Right lobe of liver (tissue), 6 donors: ENCODE measurements at places on chromosomes 5 and 9.
A peak's percentile ranks its signal among the peaks of the same experiment; 100 is the strongest.

DNA sequence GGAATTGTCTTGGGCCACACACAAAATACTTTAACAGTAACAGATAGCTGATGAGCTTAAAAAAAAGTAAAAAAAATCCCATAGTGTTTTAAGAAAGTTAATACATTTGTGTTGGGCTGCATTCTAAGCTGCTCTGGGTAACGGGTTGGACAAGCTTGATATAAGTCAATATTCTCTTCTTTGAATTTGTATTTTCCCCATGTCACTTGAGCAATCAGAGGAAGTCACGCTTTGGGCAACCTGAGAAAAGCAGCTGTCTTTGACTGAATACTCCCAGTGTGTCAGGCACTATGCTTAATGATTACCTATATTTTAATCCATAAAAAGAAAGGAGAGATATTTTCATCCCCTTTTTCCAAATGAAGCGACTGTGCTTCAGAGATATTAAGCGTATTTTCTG is 84.9 kb downstream of the ATP10B start:
- DNase-seq = no peak

- no peak for DNase-seq
Measured at GRCh38 chr9:89629081-89629976, 24.5 kb downstream of the GADD45G start.

- DNase-seq = no peak
Measured at GRCh38 chr9:90044263-90044662, 439.5 kb downstream of the GADD45G start.

GRCh38 chr5:95881833-95882232 is 59.3 kb upstream of the GLRX start:
- no peak for DNase-seq

GRCh38 chr9:125949703-125950460 is 202.7 kb downstream of the PBX3 start:
- no peak for DNase-seq

GRCh38 chr5:110477911-110478310 is 248.6 kb downstream of the TMEM232 start:
- no peak for DNase-seq

DNA sequence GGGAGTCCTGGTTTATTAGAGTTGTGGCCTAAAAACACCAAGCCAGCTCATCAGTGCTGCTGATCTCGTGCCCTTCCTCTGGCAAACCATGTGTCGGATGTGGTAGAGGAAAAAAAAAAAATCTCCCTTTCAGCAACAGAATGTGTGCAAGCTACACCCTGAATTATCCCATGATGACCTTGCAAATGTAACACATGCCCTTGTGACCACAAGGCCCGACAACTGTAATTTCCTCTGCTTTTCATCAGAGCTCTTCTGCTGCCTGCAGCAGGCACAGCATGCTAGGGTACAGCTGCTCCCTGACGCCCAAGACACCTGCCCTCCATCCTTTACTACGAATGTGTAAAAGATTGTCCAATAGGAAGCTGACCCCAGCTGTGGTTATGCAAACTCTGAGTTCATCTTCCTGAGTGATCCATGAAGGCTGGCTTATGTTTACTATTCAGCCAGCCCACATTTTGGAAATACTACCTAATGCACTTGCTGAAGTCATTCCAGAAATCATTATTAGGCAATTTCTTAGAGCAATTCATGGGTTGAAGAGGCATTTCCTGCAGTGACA is 14.6 kb upstream of the BNC2 start:
- DNase-seq = no peak

DNA sequence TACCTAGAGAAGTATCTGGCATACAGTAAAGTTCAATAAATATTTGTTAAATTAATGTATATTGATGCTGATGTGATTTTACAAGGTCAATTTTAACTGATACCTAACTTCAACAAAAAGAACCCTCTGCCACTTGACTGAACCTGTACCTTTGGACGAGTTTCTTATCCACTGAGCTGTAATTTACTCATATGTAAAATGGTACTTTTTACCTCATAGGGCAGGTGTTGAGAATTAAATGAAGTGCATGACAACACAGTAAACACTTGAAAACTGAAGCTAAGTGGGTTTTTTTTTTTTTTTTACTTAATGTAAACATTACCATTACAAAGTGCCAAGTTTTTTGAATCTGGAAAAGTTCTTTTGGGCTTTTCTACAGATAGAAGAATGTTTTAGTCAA is 15.4 kb downstream of the NIPSNAP3B start:
- DNase-seq = no peak

DNA sequence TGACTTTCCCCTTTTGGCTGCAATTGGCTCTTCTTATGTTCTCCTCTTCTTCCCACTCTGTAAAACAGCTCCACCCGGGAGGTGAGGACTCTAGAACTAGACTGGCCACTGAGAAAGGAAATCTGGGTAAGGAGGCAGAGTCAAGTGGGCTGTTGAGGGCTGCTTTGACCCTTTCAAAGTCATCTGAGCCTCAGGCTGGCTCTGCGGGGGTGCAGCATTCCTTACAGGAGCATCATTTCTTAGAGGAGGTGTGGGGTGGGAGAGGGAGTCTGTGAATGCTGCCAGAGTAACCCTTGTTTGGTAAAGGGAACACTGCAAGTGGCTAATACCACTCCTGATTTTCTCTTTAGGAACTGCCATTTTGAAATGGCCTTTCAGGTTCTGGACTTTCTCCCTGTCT is 377.7 kb upstream of the SMARCA2 start:
- DNase-seq = no peak

- no peak for DNase-seq
Measured at GRCh38 chr5:127153521-127153920, 80.2 kb upstream of the C5orf63 start.

DNA sequence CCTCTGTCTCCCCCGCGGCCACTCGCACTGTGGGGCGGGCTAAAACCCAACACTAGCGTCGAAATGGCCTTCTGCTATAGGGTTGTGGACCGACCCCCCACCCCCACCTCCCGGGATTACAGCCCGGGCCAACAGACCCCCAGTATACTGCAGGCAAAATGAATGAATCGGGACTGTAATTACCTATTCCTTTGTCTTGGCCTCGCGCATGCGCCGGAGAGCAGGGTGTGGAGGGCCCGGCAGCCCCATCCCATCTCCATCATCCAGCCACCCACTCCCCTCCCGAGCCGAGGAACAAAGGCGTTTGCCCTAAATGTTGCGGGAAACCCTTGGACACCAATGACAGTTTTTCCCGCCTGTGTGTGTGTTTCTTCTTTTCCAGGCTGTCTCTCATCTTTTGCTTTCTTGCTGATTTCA is 1.6 kb downstream of the BASP1 start:
- no peak for DNase-seq

- DNase-seq = no peak
Measured at GRCh38 chr5:141692533-141692888, 10.5 kb upstream of the ARAP3 start.

GRCh38 chr9:89179540-89179894 is 899 bp upstream of the SHC3 start:
- DNase-seq = no peak

DNA sequence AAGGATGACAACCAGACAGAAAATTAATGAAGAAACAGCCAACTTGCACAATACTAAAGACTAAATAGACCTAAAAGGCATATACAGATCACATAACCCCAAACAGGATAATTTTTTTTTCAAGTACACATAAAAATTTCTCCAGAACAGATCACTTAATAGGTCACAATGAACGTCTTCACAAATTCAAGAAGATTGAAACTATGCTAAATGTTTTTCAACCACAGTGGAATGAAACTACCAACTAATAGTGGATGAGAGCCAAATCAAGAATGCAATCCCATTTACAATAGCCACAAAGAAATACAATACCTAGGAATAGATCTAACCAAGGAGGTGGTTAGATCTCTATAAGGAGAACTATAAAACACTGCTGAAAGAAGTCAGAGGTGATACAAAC is 145.8 kb downstream of the TMEM232 start:
- DNase-seq = no peak

GRCh38 chr5:54753753-54754152 is 231.6 kb downstream of the ESM1 start:
- no peak for DNase-seq

- DNase-seq = no peak
Measured at GRCh38 chr9:134641990-134642384, 384 bp downstream of the COL5A1 start.

DNA sequence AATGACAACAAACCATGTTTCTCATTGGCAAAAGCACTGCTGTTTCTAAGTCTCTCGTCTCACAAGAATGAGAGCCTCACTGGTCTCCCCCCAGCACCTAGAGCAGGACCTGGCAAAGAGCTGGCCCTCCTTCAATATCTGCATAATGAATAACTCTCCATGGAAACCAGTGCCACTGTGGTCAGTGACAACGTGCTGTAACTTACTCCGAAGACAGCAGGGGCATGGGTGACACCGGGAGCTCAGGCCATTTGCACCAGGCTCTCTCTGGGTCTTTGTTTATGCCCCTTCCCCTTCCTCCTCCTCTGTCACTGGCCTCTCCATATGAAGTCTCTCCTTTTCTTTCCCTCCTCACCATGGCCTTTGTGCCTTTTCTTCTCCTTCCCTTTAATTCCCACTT is 33.3 kb downstream of the TAS2R1 start:
- DNase-seq = no peak

DNA sequence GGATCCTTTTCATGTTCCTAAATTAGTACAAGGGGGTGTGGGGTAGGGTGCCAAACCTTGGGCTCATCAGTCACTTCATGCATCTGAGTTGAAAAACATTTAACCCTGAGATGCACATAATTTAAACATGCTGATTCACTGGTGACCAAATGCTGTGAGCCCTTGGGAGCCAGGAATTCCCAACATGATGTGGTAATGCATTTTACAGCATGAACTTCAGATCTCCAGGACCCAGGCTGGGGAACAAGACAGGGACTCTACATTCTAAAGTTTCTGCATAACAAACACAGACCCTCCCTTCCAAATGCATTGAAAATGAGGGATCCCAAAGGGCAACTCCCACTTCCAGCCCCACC is 322.2 kb downstream of the NDUFS4 start:
- DNase-seq = no peak

- no peak for DNase-seq
Measured at GRCh38 chr9:23823986-23824829, 1.8 kb downstream of the ELAVL2 start.

DNA sequence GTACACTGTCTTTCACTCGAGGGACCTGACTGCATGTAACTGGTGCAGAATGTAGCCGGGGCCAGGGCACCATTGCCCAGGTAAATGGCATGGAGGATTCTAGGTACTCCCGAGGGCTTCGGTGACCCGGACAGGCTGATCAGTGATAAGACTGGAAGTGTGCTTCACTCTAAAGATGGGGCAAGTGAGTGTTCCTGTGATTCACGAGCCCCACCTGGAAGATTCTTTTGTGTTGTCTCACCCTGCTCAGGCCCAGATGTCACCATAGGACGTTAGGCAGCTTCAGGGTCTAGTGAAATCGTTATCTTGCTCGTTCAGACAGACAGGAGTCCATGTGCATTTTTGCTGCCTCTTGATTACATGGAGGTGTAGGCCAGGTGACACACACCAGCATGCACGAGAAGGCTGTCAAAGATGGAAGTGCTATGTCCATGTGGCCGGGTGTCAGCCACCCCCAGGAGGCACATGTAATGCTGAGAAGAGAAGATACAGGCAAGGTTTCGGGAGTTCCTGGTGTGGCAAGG is 73.9 kb downstream of the WNK2 start:
- DNase-seq = no peak

- DNase-seq = no peak
Measured at GRCh38 chr5:68243251-68243650, 27.7 kb downstream of the PIK3R1 start.

GRCh38 chr9:31253800-31254762 is 1130.4 kb upstream of the ACO1 start:
- DNase-seq = peak; percentile 51

DNA sequence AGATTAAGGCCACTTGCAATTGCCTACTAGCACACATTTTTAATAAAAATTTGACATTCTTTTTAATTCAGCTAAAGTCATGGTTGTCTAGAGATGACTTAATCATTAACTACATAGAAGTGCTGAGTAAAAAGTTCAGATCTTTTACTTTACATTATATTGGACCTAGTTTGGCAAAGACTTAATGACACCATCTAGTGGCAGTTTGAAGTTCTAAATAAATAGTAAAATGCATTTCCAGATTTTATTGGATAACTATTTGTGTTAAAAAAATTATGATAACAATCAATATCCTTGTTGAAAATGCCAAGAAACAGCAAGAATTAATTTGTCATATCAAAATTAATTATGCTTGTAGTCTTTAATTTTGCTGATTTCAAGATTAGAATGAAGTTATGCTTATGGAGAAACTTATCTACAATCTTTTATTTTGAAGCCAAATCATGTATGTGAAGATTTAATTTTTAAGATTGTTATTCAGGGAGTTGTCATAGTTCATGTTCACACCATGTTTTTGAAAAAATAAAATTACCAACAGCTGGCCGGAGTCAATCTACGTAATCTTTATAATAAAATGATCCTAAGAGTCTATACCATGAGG is 69.6 kb upstream of the PJA2 start:
- DNase-seq = no peak

DNA sequence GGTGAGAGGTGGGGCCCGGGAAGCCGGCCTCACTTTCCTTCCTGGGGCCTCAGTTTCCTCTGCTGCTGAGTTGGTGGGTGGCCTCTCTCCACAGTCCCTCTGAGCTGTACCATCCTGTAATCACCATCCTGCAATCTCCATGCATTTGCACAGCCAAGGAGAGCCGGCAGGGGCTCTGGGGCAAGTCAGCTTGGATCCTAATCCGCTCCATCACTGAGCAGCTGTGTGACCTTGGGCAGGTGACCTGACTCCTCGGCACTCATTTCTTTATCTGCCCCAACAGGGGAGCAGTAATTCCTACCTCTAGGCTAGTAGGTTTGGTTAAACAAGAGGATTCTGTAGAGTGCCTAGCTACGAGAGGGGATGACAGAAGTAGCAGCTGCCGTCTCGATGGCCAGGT is 88.2 kb upstream of the ZNF618 start:
- no peak for DNase-seq

- DNase-seq = no peak
Measured at GRCh38 chr5:90135779-90136378, 273.7 kb downstream of the CETN3 start.

- no peak for DNase-seq
Measured at GRCh38 chr9:88712484-88712883, 177.5 kb downstream of the NXNL2 start.

GRCh38 chr5:150172556-150172955 is 6.0 kb downstream of the CDX1 start:
- no peak for DNase-seq

DNA sequence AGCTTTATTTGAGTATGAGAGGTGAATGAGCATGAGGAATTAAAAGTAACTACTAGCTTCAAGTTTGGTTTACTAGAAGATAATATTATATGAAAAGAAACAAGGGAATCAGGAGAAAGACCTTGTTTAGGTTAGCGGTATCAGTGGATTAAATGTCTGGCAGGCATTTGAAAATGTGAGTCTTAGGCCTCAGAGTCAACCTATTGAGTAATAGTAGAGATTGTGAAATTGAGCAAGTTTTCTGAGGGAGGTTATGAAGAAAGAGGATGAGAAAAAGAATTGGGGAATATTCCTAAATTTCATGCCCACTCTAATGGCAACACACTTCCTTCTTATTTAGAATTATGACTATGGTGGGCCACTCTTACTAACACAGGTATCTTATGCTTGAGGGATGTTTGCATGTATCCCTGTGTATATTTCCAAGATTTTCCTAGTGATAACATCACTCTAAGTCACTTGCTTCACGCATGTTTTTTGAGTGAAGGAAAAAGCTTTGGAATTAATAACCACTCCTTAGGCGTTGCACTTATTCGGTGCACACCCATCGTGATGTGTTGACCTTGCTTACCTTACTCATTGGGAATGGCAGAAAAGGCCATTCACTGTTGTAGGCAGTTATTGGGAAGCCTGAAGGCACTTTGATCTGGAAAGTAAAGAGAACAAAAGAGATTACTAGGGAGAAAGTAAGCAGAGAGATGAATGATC is 8.2 kb upstream of the ELL2 start:
- DNase-seq = no peak
